ENCODE measurements at places on chromosomes 5 and 9. TPM values are rescaled to one million over a fixed set of nuclear protein-coding genes. Genes with fewer than 3 reads are reported as not detected.

GRCh38 chr5:151005950-151006576 lies 14.3 kb upstream of the GPX3 start:
- no peak for DNase-seq

The INSL6 gene
- not detected for total RNA-seq

- DNase-seq: peak; percentile 77
These were observed 37.1 kb upstream of the FAM169A start for GRCh38 chr5:74903165-74903787.

- peak; percentile 89 for DNase-seq
These were observed 12.7 kb downstream of the BRD3 start for GRCh38 chr9:134054891-134055811.

DNA sequence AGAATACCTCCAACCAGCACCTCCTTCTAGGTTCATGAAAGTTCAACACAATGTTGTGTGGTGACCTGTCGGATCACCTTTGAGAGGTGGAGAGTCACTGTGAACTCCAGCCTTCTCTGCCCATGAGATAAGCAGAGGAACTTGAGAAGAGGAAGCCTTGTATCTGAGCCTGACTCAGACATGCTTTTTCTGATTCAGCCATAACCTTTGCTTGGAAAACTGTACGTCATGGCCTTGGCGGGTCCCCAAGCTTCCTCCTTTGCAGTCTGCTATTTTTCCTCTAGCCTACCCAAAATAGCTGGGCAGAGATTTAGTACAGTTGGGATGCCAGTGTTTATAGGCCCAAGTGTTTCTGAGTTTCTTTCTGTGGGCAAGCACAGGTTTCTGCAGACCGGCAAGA lies 274.7 kb downstream of the CETN3 start:
- DNase-seq: peak; percentile 49

GRCh38 chr9:9352877-9353481 lies 1259.8 kb downstream of the PTPRD start:
- DNase-seq: no peak

GRCh38 chr5:84535281-84535680 lies 150.6 kb upstream of the EDIL3 start:
- no peak for DNase-seq

The CHMP5 gene
- total RNA-seq: 20.0 TPM

DNA sequence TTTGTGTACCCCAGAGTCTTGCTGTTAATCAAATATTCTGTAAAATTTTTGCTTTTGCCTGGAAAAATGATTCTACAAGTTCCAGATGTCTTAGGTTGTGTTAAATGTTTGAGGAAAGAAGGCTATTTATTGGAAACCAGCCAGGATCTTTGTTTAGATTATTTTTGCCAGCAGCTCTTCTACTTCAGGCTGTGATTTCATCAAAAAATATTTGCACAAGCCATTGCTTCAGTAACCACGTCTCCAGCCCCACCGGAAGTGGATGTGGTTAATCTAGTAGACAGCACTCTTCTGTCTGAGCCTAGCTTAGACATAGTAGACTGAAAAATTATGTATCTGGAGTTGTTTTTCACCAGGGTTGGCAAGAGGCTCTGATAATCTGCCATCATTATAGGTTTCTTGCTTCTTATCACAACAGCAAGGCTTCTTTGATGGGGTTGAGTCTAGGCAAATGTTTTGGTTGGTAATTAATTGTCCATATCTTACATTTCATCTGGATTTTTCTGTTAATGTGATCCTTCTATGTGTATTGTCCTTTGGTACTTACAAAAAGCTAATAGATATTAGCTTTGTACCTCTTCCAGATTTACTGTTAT lies 17.1 kb downstream of the KCTD16 start:
- DNase-seq: no peak
